ENCODE measurements at places on chromosomes 11 and 22.

GRCh38 chr11:114027926-114028325, 31.6 kb upstream of the ZBTB16 start:
- no peak for DNase-seq

DNA sequence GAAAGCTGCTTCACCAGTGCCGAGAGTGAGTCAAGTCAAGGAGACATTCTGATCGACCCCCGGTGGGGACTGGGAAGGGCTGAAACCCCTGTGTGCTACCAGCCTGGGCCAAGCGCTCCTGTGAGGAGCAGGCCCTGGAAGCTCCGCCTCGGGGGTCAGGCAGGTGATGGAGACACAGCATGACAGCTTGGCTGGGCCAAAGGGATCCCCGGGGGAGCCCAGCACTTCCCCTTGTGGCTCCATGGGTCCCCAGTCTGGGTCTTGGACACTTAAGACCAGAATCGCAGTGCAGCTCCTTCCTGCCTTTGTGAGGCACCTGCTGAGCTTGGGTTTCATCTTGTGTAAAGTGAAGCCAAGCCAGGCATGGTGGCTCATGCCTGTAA, 89.2 kb downstream of the MORC2 start:
- DNase-seq: no peak

- DNase-seq: no peak
Measured at GRCh38 chr11:133560472-133560855, 28.2 kb upstream of the OPCML start.

DNA sequence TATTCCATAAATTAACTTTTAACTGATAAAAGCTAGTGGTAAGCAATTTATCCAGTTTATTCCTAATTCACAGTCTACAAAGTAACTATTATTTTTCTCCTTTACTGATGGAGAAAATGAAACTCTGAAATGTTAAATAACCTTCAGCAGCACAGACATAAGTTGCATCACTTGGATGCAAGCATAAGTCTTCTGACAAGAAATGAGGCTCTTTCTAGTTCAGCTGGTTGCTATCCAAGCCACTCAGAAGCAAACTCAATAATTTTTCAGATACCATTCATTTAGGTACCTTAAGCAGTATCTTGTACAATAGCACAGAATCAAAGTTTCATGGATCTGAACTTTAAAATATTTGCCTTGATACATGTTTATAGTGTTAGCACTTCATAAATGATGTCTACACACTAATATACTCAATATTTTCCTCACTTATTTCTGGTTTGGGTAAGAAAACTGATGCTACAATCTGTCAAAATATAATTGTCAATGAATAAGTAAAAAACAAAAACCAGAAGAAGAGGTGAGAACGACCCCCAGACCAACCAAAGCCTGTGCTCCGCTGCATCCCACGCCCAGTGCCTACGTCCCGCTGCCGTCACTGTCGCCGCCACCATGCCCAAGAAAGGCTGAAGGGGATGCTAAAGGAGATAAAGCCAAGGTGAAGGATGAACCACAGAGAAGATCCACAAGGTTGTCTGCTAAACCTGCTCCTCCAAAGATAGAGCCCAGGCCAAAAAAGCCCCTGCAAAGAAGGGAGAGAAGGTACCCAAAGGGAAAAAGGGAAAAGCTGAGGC, 18.1 kb downstream of the FAM168A start:
- no peak for DNase-seq

- DNase-seq: no peak
Measured at GRCh38 chr22:48315439-48316256, 1512.0 kb downstream of the BRD1 start.

- DNase-seq: no peak
Measured at GRCh38 chr22:36065462-36065774, 36.8 kb upstream of the RBFOX2 start.

GRCh38 chr22:39245130-39246039, 603 bp upstream of the PDGFB start:
- DNase-seq: no peak

All from astrocyte of the hippocampus (primary cell).